ENCODE measurements at places on chromosomes 5 and 9.

DNA sequence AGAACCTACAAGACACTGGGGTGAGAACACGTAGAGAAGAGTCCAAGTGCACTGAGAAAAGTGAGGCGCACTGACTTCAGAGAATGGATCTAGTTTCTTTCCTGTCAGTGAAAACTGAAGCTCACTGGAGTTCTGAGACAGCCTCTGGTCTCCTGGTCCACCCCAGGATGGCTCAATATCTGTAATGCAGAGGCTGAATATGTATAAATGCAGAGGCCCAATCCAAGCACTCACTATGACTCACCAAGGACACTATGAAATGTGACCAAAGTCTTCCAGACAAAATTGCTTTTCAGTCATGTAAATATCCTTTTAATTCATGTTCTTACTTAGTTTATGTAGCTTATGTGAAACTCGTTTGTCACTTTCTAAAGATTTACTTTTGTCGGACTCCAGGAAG lies 53.8 kb downstream of the NFIB start:
- DNase-seq = peak; percentile 26

DNA sequence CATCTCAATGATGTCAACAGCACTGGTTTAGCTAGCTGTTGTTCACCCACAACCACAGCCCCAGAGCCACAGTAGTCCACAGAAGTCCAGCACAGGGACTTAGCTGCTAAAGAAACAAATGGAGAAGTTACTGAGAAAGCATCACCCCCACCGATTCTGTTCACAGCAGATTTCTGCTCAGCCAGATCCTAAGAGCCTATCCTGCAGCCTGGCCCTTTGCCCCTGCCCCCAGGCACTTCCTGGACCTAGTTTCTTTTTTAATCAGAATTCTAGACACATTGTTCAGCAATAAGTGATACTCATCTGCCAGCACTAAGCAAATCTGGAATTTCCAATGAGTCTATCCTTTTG lies 7.4 kb downstream of the B4GALT1 start:
- peak; percentile 92 for DNase-seq

GRCh38 chr9:90966031-90966290 lies 164.3 kb downstream of the SYK start:
- no peak for DNase-seq

GRCh38 chr5:154301726-154302125 lies 111.2 kb downstream of the GALNT10 start:
- no peak for DNase-seq
